Pancreas (tissue), 10 donors: ENCODE measurements at places on chromosomes 13 and 19. TPM values are rescaled to one million over a fixed set of nuclear protein-coding genes. Genes with fewer than 3 reads are reported as not detected.

DNA sequence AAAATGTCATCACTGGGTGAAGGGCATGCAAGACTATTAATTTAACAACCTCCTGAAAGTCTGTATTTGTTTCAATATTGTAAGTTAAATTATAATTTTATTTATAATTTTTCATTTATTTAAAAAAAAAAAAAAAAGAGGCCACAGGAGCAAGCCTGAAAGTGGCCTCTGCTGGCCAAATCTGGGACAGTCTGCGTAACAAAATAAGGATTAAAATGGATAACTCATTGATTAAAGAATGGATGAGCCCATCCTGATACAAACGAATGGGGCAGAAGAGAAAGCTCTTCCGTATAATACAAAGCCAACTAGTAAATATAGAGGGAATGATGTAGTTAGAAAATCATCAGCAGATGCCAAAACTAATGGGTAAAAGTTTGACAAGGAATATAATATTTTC is 36.2 kb downstream of the SUCLA2 start:
- no peaks in the 10 kb centered on the region for H3K27me3 ChIP-seq
- no peak overlapping the region for H3K4me3 ChIP-seq
- H3K27ac ChIP-seq: no peak overlapping the region
- no peak for DNase-seq
- no peaks in the 10 kb centered on the region for H3K4me1 ChIP-seq

GRCh38 chr13:39672378-39673132 is 17.1 kb downstream of the COG6 start:
- no peak overlapping the region for H3K4me3 ChIP-seq
- no peaks in the 10 kb centered on the region for H3K27me3 ChIP-seq
- H3K36me3 ChIP-seq: no peaks in the 10 kb centered on the region
- no peak for DNase-seq
- H3K27ac ChIP-seq: no peak overlapping the region

DNA sequence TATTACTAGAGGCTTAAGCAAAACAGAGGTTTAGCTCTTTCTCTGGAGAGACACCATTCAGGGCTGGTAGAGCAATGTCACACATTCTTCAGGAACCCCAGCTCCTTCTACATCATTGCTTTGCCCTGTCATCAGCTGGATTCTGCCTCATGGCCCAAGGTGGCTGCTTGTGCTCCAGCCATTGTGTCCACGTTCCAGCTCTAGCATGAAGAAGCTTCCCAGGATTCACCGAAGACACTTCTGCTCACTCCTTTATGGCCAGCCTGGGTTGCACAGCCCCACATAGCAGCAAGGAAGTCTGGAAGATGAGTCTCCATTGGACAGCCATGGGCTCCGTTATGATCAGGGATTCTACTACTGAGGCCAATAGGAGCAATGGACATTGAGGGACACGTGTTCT is 13.2 kb downstream of the PGLS start:
- no peaks in the 10 kb centered on the region for H3K27me3 ChIP-seq
- no peak overlapping the region for H3K4me3 ChIP-seq
- peaks cover 5% of the 10 kb centered on the region for H3K36me3 ChIP-seq
- DNase-seq: no peak

GRCh38 chr19:37980419-37981170 is 73.6 kb downstream of the SIPA1L3 start:
- H3K4me1 ChIP-seq: peaks cover 6% of the 10 kb centered on the region
- no peaks in the 10 kb centered on the region for H3K27me3 ChIP-seq
- H3K36me3 ChIP-seq: no peaks in the 10 kb centered on the region
- H3K4me3 ChIP-seq: no peak overlapping the region

- H3K27me3 ChIP-seq: no peaks in the 10 kb centered on the region
- DNase-seq: no peak
- peak overlapping the region; percentile 19 for H3K27ac ChIP-seq
- no peak overlapping the region for H3K4me3 ChIP-seq
Observed at GRCh38 chr13:98200211-98200878, 23.3 kb upstream of the RNF113B start.

Gene PHLDB3
- 11.8 TPM for total RNA-seq

Gene CACNG8
- not detected for total RNA-seq

Gene MATK
- total RNA-seq: 0.69 TPM
